Hippocampal formation (tissue), 2 donors: ENCODE measurements at places on chromosomes 16 and 17.

DNA sequence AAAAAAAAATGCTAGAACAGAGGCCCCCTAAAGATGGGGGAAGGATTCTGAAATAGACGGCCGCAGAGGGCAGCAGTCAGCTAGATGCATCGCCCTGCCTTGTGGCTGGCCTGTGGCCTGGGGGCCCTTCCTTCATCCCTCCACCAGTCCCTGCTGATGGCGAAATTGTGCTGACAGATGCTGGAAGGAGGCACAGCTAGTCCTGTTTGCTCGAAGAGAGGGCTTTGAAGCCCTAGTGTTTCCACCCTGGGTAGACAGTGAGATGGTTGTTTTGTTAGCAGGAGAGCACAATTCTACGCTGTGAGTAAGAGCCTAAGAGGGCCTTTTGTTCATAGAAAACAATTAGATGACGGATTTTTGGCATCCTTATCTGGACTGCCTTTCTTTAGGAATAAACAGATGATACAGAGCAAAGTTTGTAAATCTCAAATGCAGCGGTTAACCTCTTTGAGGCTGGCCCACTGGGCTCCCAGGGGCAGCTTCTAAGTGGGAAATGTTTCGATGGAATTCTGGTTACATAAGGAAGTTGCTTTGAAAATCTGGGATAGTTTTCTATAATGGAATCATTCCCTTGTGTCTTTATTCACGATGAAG, 23.0 kb downstream of the VPS35L start:
- peak; percentile 89 for DNase-seq

GRCh38 chr17:72838581-72838980, 253.9 kb downstream of the SLC39A11 start:
- no peak for DNase-seq

GRCh38 chr16:50285406-50286003, 19.2 kb downstream of the ADCY7 start:
- DNase-seq: no peak

DNA sequence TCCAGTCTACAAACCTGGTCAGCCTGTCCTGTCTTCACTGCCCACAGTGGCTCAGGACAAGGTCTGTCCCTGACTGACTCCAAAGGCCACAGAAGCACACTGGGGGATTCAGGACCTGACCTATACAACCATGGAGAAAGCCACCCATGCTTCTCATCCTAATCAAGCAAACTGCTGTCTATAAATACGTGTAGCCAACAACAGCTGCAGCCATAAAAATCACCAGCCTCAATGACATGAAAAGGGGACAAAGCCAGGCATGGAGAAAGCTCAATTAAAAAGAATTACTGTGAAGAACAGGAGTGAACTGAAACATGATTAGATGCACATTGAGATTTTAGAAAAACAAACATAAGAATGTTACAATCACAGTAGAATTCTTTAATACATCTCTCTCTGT, 170.1 kb downstream of the CDK5R1 start:
- no peak for DNase-seq

- DNase-seq: no peak
These were observed 3.2 kb downstream of the SGF29 start for GRCh38 chr16:28556914-28557320.

- no peak for DNase-seq
These were observed 154.0 kb downstream of the TMEM132E start for GRCh38 chr17:34733333-34733732.

GRCh38 chr17:64732336-64733006, 70.4 kb upstream of the SMURF2 start:
- DNase-seq: no peak

DNA sequence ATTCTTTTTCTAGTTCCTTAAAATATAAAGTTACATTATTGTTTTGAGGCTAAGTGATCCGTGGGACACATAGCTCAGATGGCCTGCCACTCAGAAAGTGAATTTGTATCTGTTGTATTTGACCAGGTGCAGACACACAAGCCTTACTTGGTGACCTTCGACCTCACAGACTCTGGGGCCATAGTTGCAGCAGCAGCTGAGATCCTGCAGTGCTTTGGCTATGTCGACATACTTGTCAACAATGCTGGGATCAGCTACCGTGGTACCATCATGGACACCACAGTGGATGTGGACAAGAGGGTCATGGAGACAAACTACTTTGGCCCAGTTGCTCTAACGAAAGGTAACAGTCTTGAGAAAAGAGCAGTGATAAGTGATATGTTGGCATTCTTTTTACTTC, 30.5 kb downstream of the TMEM11 start:
- no peak for DNase-seq

DNA sequence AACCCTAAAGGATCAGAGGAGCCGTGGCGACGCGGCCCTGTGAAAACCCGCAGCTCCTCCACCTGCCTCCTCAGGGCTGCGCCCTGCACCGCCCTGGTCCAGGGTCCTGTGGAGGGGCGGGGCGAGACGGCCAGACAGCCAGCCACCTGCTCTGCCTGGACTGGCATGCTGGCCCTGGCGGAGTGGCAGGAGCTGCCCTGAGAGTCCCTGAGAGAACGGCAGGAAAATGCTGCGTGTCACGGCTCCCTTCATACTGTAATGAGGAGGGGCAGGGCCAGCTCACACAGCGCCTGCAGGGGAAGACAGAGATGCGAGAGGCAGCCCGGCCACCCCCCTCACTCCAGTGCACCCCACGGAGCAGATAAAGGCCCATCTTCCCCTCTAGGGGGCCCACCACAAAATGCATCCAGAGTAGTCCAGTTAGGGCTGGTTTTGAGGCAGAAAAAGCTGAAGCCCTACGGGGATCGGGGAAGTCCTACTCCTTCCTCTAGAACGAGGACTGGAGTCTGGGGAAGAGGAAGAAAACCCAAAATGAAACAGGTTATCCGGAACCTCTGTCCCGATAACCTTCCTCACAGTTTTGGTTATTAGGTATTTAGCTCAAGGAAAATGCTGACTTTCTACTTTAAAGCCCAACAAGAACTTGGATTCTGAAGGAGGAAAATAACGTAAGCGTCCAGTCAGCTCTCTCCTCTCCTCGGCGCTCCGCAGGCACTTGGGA, 97.6 kb upstream of the DNAH17 start:
- no peak for DNase-seq

DNA sequence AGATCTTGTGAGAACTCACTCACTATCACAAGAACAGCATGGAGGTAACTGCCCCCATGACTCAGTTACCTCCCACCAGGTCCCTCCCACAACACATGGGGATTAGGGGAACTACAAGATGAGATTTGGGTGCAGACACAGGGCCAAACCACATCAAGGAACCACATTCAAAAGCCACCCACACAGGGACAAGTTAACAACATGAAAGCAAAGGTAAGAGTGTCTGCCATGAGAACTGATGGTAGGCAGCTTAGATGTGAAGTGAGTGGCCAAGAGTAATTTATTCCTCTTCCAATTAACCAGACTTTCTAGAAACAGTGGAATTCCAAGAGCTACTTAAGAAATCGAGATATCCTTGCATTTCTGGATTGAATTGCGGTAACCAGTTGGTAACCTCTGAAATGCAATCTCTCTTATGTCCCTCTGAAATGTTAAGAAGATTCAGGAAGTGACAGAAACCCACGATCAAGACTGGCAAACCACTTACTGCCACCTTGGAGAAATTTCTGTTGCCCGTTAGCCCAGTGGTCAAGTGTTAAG, 167.4 kb upstream of the CACNG5 start:
- DNase-seq: no peak

DNA sequence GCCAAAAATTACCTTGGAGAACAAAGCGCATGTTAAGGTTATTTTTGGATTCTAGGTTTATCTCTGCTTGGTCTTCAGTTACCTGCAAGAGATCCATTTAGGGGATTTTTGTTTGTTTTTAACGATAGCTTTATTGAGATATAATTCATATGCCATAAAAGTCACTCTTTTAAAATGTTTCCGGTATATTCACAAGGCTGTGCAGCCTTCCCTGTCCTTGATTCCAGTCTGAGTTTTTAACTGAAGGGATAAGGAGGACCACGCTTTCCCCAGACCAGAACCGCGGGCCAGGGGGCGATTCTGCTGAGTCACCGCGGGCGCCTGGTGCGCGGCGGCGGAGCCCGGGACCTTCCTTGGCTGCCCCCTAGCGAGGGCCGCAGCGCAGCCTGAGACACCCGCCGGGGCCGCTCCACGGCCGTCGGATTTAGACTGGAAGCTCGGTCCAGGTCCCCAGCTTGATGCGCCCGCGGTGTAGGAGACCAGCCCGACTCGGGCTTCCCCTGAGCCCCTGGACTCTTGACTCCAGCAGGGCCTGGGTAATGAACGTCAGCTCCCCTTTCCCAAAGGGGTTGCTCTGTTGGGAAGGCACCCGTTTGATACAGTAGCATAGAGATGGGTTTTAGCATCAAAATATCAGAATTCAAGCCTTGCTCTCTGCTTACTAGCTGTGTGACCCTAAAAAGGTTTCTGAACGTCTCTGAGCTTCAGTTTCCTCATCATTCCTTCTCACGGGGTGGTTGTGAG, 50.0 kb upstream of the STH start:
- DNase-seq: peak; percentile 62

DNA sequence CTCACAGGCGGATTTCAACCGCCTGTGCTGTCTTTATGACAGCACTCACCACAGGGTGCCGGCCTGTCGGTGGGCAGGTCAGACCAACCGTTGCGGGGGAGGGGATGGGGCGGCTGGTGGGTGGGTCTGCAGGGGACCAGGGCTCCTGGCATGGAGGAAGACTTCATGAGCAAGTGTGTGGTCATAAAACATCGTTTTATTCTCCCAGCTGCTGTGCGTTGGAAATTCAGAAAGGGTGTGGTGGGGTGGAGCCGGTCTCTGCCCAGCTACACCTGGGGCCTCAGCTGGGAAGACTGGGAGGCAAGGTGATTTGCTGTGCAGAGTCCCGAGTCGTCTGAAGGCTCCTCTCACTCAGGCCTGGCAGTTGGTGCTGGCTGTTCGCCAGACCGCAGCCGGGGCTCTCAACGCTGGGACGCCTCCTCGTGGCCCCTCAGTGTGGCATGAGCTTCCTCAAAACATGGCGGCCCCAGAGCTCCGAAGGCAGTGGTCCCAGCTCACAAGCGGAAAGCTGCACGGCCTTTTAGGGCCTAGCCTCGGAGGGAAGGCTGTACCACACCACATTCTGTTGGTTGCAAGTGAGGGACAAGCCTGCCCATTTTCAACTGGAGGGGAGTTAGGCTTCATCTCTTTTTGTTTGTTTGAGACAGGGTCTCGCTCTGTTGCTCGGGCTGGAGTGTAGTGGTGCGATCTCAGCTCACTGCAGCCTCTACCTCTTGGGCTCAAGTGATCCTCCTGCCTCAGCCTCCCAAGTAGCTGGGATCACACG, 45.8 kb upstream of the GSE1 start:
- no peak for DNase-seq

DNA sequence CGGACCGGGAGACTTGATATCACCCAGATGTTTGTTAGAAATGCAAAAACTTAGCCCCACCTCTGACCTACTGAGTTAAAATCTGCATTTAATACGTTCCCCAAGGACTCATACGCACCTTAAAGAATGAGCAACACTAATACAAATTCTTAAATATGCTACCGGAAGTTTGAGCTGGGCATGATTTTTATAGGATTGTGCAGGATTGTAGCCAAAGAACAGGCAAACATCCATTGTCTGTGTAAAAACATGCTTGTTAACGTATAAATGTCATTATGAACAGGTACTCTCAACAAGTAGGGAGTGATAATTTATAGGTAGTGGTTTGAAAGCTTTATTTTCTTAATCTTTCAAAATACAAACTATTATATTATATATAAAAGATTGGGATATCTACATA, 22.3 kb upstream of the COX10 start:
- DNase-seq: no peak

GRCh38 chr16:4803898-4804762, 1.7 kb upstream of the ROGDI start:
- DNase-seq: no peak

DNA sequence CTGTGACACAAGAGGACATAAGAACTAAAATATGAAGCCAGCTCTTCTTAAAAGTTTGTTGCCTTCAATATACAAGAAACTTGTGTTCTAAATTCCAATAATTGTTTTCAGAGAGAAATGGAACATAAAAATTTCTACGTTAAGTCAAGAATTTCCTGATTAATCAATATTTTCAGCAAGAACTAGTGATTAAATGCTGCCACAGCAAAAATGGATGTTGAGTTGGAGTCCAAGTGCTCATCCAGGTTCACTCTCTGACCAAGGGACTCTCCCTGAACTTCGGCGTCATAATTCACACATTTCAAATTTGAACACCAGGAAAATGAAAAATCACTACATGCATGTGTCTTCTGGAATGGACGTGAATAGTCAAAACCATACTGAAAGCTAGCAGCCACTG, 1263.6 kb upstream of the GOT2 start:
- DNase-seq: no peak

GRCh38 chr17:29195465-29196081, 15.4 kb upstream of the MYO18A start:
- DNase-seq: no peak

DNA sequence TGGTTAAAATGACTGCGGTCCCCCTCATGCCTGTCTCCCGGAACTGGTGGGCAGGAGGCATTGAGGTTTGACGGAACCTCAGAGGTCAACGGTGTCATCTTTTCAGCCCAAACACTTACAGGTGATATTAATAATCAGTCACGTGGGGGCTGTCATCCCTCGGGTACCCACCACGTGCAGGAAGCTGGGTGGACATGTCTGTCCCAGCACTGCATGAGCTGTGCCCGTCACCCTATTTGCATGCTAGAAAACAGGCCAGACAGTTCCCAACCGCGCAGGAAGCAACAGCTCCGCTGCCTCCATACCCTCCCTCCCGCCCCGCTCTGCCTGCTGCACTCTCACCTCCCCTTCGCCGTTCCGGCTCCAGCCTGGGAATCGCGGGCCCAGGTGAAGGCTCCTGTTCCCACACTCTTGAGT, 1.4 kb downstream of the SYNGR3 start:
- DNase-seq: no peak

- DNase-seq: no peak
These were observed 69.0 kb downstream of the CNTNAP4 start for GRCh38 chr16:76346210-76346609.

- no peak for DNase-seq
These were observed 557 bp downstream of the KCNG4 start for GRCh38 chr16:84239141-84239769.

DNA sequence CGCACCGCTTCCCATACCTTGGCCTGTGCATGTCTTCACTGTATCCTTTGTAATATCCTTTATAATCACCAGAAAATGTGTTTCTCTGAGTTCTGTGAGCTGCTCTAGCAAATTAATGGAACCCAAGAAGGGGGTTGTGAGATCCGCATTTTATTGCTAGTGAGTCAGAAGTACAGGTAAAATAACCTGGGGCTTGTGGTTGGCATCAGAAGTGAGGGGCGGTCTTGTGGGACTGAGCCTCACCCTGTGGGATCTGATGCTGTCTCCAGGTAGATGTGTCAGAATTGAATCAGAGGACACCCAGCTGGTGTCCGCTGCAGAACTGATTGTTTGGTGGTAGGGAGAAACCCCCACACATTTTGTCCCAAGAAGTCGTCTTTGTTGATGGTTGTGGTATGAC, 382.4 kb downstream of the SNX29 start:
- no peak for DNase-seq

GRCh38 chr16:17084130-17084529, 386.6 kb downstream of the XYLT1 start:
- no peak for DNase-seq
